ENCODE measurements at places on chromosomes 13 and 19.

DNA sequence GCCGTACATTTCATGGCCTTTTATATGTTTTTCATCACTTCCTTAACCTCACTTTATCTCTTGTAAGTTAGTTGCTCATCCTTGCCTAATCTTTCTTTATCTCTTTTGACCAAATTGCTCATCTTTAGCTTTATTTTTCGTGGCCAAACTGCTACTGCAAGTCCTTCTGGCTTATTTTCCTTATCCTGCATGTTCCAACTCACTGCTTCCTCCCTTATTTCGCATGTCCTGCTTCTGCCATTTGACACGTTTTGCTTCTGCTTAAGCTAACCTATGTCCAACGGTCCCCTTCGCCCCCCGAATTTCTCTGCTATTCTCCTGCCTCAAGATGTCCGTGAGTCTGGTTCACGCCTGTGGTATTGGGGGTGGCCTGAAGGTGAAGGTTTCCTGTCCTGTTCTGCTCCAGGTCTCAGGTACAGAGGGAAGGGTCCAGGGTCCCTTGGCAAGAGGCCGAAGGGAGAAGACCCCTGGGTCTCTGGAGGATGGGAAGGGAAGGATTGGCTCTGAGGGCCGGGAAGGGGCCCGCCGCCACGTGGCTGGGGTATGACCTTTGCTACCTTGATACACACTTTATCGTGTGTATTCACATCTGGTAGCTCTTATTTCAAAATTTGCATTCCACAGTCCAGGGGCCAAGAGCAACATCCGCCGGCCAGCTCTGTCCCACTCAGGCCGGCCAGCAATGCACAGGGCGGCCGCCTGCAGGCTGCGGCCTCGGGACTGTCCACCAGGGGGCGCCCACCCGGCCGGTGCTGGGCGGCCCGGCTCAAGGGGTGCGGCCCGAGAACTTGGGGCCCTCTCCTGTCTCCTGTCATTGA lies 2.9 kb upstream of the C19orf85 start:
- DNase-seq = no peak

DNA sequence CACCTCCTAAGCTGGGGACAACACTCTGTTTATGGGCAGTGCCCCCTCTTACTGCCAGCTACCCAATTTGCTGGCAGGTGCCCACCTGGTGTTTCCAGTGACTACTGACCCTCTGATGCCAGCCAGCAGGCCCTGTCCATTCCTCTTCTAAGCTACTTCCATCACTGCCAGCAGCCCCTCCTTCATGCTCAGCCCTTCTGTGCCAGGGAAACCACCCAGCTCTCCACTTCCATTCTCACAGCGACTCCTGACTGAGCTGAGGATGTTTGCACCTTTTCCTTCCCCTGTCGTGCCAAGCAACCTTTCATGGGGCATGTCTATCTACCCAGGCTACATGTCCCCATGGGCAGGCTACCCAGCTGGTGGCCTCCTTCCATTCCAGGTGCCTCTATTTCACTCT lies 24.0 kb upstream of the ZNF492 start:
- DNase-seq = no peak

DNA sequence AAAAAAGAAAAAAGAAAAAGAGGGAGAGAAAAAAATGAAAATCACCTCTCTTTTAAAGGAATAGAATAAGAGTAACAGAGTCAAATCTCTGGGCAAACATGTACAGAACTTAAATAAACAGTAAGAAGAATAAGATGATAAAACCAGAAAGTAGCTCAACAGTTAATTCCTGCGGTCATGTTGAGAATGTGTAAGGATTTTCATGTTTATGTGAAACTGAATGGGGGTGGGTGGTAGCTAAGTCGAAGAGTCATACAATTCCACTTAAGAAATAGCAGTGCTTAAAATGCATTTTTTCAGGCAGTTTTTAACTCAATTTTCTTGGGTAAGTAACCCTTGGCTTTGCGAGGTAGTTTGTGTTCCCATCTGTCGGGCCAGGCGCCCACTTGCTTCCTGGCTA lies 60.9 kb downstream of the PEX11G start:
- DNase-seq = no peak

GRCh38 chr19:32339988-32340874 lies 5.2 kb upstream of the ZNF507 start:
- DNase-seq = no peak

DNA sequence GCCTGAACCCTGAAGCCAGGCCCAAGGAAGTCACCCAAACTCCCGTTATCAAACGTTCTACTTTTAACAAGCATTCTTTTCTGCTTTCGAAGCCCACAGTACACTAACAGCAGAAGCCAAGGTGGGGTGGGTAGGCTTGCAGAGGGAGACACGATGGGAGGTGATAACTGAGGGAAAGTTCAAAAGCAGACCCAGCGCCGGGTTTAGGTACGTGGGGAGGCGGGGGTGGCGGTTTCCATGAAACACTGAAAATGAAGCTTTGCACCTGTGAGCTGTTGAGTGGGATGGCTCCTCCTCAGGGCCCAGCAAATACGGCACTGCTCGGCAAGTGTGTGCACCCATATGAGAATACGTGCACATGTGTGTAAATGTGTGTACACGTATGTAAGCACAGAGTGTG lies 49.8 kb downstream of the KLF2 start:
- DNase-seq = no peak

DNA sequence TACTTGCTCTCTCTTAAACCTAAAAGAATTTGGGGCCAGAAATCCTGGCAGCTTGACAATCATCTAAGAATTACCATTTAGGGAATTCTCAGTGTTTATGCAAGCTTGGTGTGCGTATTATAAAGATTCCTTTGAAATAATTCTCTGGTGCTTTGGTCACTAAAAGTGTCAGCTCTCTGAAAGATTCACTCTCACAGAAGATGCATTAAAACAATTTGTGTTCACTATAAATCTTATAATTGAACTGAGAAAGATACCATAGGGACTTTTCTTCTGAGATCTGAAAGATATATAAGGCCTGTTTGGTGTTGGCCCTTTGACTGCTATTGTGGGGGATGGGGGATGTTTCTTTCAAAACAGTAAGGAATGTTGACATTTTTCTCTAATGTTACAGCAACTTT lies 27.3 kb downstream of the EPSTI1 start:
- DNase-seq = no peak

- no peak for DNase-seq
Observed at GRCh38 chr13:74040200-74040599, 94.0 kb downstream of the KLF12 start.

- DNase-seq = no peak
Observed at GRCh38 chr19:39555883-39556282, 15.9 kb upstream of the EID2 start.

- DNase-seq = no peak
Observed at GRCh38 chr13:99385940-99386339, 78.7 kb upstream of the GPR183 start.

- no peak for DNase-seq
Observed at GRCh38 chr13:98390086-98390715, 186.7 kb downstream of the STK24 start.

DNA sequence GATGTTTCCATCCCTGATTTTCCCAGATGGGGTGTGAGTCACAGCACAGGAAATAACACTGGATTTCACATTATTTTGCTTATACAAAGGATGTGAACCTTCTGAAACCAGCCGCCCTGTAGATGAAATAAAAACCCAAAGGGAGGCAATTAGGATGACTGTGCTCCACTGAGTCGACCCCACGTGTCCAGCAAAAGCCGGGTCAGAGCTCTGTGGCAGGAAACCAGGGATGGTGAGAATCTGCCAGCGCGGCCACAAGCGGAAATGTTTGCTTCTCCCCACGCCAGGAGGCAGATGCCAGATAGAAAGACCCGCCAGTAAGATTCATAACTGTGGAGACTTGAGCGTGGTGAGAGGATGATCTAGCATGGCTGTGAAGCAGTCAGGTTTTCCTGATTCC lies 764.4 kb downstream of the LIG4 start:
- no peak for DNase-seq

GRCh38 chr19:19704836-19705235 lies 28.1 kb downstream of the ZNF14 start:
- DNase-seq = no peak

DNA sequence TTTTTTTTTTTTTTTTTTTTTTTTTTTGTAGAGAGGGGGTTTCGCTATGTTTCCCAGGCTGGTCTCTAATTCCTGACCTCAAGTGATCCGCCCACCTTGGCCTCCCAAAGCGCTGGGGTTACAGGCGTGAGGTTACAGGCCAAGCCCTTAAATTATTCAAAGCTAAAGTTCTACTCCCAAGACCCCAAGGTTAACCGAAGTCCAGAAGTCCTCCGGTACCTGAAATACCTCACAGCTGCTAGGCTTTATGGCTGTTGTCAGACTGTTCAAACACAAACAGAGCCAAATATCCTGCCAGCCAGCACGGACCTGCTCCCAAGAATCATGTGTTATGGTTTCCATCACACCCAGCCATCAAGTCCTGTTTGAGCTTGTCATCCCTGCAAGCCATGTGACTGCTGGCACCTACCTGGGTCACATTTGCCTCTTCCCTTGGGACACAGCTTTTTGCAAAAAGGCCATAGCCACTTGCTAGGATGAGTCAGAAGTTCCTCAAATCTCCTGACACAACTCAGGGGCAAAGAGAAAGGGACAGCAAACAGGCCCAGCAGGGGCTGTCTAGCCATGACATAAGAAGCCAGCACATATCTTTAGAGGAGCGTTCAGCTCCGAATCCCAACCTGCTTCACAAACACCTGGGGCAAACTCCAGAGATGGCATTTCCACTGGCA lies 129.9 kb downstream of the FOXO1 start:
- no peak for DNase-seq

- DNase-seq = no peak
Observed at GRCh38 chr13:65339241-65339640, 1890.9 kb downstream of the PCDH9 start.

- no peak for DNase-seq
Observed at GRCh38 chr13:40981361-40981760, 37.8 kb downstream of the ELF1 start.

DNA sequence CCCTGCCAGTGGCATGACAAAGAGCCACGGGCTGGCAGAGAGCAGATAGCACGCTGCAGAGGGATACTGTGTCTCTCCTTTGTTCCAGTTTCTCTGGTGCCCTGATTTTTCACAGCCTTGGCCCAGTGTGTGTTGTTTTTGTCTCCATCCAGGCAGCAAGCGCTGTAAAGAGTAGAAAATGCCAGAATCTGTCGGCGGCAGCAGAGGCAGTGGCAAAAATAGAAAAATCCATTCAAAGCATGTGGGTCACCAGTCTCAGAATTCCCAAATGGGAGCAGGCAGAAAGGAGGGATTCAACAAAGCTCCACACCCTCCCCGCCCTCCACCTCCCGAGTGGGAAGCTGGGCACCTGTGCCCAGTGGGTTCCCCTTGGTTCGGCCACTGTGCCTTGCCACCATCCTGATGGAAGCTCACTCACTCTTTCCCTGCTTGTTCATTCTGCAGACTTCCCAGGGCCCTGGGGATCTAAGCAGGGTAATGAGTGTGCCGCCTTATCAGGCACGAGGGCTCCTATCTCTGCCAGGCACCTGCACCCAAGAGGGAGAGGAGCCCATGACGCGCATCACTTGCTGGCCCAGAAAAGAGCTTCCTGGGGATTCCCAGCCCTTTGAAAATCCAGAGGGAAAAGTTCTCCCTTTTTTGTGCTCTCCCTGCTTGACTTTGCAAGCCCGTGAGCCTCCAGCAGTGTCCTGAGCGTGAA lies 416.9 kb downstream of the IRS2 start:
- no peak for DNase-seq

DNA sequence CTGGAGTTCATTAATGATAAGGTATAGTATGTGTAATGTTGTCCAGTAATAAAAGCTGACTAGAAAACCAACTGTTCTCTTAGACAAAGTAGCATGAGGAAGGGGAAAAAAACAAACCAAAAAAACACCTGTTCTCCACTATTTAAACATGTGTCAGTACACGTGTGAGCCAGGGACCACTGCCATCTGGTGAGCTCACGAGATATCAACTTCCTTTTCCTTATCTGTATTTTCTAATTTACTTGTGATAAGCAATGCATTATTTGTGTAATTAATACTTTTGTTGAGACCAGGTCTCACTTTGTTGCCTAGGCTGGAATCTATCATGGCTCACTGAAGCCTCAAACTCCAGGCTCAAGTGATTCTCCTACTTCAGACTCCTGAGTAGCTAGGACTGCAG lies 4.3 kb upstream of the SIX5 start:
- no peak for DNase-seq

DNA sequence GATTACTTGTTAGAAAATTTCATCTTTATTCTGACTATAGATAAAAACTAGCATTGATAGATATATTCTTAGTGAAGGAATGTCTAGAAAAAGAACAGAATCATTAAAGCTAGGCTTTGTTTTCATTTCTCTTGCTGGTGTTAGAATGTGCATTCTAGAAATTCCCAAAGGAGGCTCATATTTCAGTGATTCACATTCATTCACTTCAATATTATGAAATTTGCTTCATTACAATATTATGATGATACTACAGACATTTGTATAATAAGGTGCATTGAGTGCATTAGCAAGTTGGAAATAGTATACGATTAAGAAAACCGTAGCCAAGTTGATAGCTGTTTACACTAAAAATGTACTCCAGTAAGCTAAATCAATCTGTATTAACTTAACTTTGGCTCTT lies 70.7 kb upstream of the MYCBP2 start:
- DNase-seq = no peak

DNA sequence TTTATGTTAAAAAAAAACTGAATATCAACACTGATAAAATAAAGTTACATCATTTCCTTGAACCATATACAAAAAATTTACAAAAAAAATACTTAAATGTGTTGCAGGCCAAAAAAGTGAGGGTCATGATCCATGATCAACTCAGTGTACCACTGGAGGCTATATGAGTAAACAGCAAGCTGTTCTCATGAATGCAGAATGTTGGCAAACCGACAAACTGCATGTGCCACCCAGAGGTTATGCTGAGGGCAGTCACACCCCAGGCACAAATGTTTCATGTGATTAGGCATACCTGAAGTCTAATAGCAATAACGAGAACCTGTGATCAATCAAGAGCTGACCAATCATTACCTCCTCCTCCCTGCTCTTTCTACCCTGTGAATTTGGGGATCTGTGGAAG lies 91.9 kb downstream of the ZNF431 start:
- DNase-seq = no peak

DNA sequence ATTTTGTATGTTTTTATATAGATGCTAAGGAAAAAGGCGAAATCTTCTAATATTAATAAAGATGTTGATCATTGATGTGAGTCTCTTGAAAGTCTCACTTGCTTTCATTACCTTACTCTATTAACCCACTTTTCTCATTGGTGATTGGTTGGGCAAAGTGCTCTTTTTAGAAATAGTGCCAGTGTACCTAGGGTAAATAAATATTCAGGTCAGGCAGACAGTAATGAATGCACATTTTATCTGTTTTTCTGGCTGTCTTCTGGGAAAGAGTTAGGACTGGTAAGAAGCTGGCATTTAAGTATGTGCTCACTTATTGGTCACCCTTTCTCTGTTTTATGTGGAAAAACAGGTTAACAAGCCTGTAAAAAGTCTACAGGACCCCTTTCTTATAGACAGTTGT lies 11.2 kb downstream of the SERP2 start:
- DNase-seq = no peak

- no peak for DNase-seq
Observed at GRCh38 chr13:61751039-61751438, 335.4 kb upstream of the PCDH20 start.

- DNase-seq = no peak
Observed at GRCh38 chr19:40705950-40706619, 10.6 kb downstream of the COQ8B start.

All from stimulated activated CD8-positive, alpha-beta memory T cell treated with anti-CD3 and anti-CD28 coated beads, Interleukin-15, amount 100 ng/mL, for 4 hours (primary cell).